Lung microvascular endothelial cell (primary cell): ENCODE measurements at places on chromosomes 13 and 19. TPM values are rescaled to one million over a fixed set of nuclear protein-coding genes. Genes with fewer than 3 reads are reported as not detected.

Gene ATP4A
- total RNA-seq, result not detected in 2 replicates

Gene C19orf85
- not detected in 2 replicates for total RNA-seq

Gene HSD17B14
- total RNA-seq, result 0.60 and 2.6 TPM in 2 replicates

Gene C19orf73
- 0.22 and 0.40 TPM in 2 replicates for total RNA-seq

Gene PSG6
- total RNA-seq, result not detected in 2 replicates

Gene KIR3DL1
- total RNA-seq, result not detected in 2 replicates

Gene FFAR3
- total RNA-seq, result under 0.01 TPM in 1 of 2 replicates, not detected in the other

Gene PCSK4
- 0.44 and 0.60 TPM in 2 replicates for total RNA-seq

Gene SERP2
- 1.5 and 3.6 TPM in 2 replicates for total RNA-seq

Gene VSTM2B
- total RNA-seq, result not detected in 2 replicates

Gene ZIM2
- total RNA-seq, result not detected in 2 replicates

Gene ZNF556
- total RNA-seq, result not detected in 2 replicates

Gene ZNF738
- total RNA-seq, result 3.3 and 4.4 TPM in 2 replicates

Gene VAV1
- 0.22 TPM in 1 of 2 replicates, not detected in the other for total RNA-seq

Gene C3
- total RNA-seq, result 0.44 and 1.6 TPM in 2 replicates

Gene LRRC63
- under 0.01 TPM in 2 replicates for total RNA-seq

Gene CADM4
- 10.5 and 23.0 TPM in 2 replicates for total RNA-seq

Gene ADGRE2
- total RNA-seq, result under 0.01 and 0.60 TPM in 2 replicates

Gene LRRC8E
- total RNA-seq, result under 0.01 and 0.65 TPM in 2 replicates

Gene KIR2DL3
- total RNA-seq, result not detected in 2 replicates

Gene LAIR2
- total RNA-seq, result not detected in 2 replicates

Gene PRTN3
- not detected in 2 replicates for total RNA-seq

Gene ZNF610
- total RNA-seq, result 2.2 and 2.8 TPM in 2 replicates

Gene GZMM
- not detected in 2 replicates for total RNA-seq

Gene PODNL1
- total RNA-seq, result not detected in 2 replicates

Gene NFIC
- total RNA-seq, result 9.4 and 11.7 TPM in 2 replicates

Gene ANKLE1
- 0.20 and 0.44 TPM in 2 replicates for total RNA-seq

Gene SRRM5
- not detected in 2 replicates for total RNA-seq

Gene ACP7
- not detected in 2 replicates for total RNA-seq

Gene CEACAM19
- total RNA-seq, result 0.44 and 1.2 TPM in 2 replicates

Gene PGLYRP2
- not detected in 2 replicates for total RNA-seq

Gene FGF22
- total RNA-seq, result not detected in 2 replicates

Gene CRLF1
- total RNA-seq, result not detected in 2 replicates

Gene MBD3L2
- total RNA-seq, result not detected in 2 replicates

Gene ARL11
- total RNA-seq, result 0.20 and 0.22 TPM in 2 replicates

Gene F10
- 0.22 and 0.60 TPM in 2 replicates for total RNA-seq

Gene TNFRSF19
- under 0.01 and 0.22 TPM in 2 replicates for total RNA-seq

Gene TRAPPC2B
- total RNA-seq, result 6.1 and 9.1 TPM in 2 replicates

Gene SERPINE3
- total RNA-seq, result not detected in 2 replicates

Gene SLC10A2
- not detected in 2 replicates for total RNA-seq

Gene NLRP7
- not detected in 2 replicates for total RNA-seq

Gene ZNF878
- 0.22 and 0.40 TPM in 2 replicates for total RNA-seq

Gene CEACAM7
- 0.44 and 0.60 TPM in 2 replicates for total RNA-seq

Gene GJB2
- total RNA-seq, result not detected in 2 replicates

Gene OR7C1
- total RNA-seq, result not detected in 2 replicates

Gene TMEM145
- not detected in 2 replicates for total RNA-seq

Gene SMAD9
- 9.4 and 14.3 TPM in 2 replicates for total RNA-seq
